ENCODE measurements at places on chromosomes 7 and 10.

DNA sequence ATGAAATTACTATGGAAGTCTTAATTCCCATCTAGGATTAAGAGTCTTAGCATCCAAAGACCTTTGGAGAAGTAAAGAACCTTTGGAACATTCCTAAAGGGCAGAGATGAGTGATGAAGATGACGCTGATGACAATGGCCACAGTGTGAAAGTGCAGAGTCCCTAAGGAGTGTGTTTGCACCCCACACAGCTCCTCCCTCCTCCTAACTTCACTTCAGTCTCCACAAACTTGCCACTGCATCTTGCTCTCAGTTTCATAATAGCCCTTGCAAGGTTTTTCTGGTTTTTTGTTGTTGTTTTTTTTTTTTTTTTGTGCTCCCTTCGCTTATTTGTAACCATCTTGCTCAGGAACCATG lies 117.5 kb upstream of the ANLN start:
- no peak for DNase-seq

DNA sequence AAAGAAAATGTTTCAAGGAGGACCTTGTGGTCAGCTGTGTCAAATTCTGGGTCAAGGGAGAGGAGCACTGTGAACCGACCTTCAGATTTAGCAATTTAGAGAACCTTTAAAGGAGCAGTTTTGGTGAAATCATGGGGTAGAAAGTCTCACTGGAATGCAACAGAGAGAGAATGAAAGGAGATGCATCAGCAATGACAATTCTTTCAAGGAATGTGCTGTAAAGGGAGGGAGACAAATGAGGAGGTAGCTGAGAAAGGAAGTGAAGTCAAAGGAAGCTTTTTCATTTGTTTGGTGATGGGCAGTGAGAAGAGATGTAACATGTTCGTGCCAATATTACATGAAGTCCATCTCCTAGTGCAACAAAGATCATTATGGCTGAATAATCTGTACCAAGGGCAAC lies 166.0 kb downstream of the TSPAN12 start:
- no peak for DNase-seq

GRCh38 chr10:129784291-129784690 lies 179.8 kb downstream of the EBF3 start:
- DNase-seq: no peak

- DNase-seq: no peak
These were observed 463.2 kb upstream of the GALNT17 start for GRCh38 chr7:70668606-70669358.

GRCh38 chr7:40621592-40621998 lies 486.8 kb downstream of the SUGCT start:
- no peak for DNase-seq

GRCh38 chr10:12181065-12181775 lies 14.5 kb downstream of the NUDT5 start:
- no peak for DNase-seq

DNA sequence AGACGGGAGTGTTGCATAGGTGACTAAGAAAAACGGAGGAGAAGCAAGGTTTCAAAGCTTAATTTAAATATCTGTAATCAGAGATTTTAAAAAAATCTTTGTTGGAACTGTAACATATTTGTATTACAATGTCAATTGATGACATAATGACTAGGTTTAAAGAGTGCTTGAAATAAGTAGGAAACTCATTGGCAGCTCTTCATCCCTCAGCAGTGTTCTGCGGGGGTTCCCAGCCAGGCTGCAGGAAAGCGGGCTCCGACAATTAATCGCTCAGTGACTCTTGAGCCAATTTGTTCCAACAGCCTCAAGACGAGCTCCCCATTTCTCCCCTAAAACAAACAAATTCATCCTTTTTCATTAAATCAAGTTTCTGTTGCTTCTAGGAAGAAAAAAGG lies 22.6 kb downstream of the CPXM2 start:
- no peak for DNase-seq

- DNase-seq: no peak
These were observed 406.5 kb downstream of the SUGCT start for GRCh38 chr7:40541336-40541735.

- no peak for DNase-seq
These were observed 144.7 kb downstream of the PLCE1 start for GRCh38 chr10:94138391-94138790.

DNA sequence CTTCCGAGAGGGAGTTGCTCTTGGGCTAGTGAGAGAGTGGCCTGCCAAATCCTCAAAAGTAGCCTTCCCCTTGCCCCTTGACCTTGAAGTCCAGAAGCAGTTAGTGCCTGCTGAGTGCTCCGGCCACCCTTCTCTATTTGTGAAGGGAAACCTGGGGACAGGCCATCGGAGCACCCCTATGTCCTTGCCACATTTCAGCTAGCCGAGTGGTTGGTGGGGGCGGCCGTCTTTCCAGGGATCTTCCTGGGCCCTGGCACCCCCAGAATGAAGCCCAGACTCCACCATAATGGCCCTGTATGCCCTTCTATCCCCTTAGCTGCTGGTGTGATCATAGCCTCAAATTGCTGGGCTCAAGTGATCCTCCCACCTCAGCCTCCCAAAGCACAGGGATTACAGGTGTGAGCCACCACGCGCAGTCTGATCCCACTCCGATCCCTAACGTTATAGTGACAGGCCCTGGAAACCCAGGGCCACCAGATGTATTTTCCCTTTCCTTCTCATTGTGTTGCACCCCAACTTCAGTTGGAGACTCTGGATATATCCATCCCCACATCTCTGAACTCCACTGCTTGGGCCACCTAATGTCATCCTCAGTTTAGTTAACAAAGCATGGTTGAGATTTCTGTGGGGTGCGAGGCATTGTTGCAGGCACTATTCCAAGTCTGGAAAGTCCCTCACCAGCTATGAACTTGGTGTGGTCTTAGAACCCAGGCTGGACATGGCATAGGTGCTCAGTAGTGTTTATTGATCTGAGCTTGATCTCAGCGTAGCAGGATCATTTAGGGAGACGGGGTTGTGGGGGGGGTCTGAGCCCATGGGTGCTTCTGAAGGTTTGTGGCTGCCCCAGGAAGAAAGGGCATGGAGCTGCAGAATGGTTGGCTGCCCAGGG lies 1.6 kb downstream of the TSPAN14 start:
- DNase-seq: no peak

DNA sequence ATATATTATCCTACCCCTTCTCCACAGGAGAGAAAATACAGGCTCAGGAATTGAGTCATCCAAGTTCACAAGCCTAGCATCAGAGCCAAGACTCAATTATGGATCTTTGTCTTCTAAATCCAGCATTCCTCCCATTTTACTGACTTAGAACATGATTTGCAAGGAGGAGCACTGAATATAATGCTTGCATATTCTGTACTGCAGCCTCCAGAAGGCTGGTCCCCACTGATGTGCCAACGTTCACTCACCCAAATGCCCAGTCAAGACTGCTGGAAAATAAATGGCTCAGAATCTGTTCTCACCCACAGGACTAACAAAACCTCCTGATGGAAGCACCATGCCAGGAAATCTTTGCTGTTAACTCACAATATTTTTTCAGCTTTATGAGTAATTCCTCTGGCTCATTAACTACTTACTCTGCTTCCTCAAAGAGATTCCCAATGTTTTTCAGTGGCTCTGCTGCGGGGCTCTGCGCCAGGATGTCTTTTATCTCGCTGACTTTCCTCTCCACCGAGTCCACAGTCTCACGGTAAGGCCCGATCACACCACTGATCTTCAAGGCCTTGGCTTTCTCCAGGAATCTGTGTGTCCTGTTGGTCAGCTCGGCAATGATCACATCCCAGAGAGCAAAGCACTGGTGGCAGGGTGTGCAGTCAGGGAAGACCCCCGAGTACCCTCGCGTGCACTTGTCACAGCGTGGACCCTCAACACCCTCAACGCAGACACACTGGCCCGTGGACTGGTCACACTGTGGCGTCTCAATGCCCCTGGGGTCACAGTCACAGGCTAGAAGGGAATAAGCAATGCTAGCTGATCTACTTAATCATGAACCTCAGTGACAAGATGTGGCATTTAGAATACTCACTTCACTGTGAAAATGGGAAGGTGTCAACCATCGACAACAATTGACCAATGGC lies 48.8 kb downstream of the DLD start:
- no peak for DNase-seq

GRCh38 chr10:6135039-6135438 lies 46.2 kb downstream of the RBM17 start:
- no peak for DNase-seq

DNA sequence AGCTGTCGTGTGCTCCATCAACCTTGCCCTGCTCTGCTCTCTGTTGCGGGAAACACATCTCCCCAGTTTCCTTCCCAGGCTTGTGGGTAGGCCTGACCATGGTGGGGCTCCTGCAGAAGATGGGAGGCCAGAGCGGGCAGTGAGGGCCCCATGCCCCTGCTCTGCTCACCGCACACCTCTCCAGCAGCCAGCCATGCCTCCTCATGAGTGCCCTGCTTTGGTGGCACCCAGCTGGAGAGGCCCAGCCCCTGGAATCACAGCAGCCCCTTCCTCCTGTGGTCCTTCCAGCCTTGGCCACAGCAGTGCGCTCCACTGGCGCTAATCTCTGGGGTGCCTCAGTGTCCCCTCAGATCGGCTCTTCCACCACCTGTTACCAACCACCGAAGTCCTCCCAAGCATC lies 4.2 kb upstream of the OPN4 start:
- no peak for DNase-seq

GRCh38 chr7:157549612-157550299 lies 213.0 kb downstream of the DNAJB6 start:
- DNase-seq: no peak

GRCh38 chr7:3267966-3268690 lies 32.9 kb upstream of the SDK1 start:
- peak; percentile 31 for DNase-seq

DNA sequence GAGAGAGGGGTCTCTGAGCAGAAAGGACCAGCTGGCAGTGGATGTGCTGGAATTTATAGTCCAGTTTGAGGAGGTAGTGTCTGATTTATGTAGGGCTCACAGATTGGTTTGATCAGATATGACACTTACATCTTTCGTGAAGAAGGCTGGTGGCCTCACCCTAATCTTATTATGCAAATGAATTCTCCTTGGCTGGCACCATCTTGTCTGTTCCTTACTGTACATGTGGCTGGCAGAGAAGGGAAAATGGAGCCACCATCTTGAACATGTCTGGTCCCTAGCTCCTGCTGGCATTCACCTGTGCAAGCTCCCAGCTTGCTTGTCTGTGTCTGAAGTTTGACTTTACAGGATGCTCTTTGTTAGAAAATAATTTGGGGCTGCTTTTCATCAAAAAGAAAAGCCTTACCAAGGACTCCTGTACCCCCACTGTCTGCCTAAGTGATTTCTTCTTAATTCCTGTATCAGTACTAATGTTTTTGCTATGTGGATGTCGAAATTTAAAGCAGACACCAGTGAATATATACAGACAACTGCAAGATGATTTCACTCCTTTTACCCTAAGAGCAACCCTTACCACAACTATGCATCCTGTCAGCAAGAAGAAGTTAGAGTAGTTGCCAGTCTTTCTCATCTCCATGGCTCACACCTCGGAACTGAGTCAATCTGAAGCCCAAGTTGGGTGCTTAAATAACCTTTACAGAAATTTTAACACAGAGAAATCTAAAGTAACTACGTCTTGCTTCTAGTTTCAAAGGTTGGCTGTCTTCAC lies 322.0 kb upstream of the SEMA3D start:
- DNase-seq: no peak

DNA sequence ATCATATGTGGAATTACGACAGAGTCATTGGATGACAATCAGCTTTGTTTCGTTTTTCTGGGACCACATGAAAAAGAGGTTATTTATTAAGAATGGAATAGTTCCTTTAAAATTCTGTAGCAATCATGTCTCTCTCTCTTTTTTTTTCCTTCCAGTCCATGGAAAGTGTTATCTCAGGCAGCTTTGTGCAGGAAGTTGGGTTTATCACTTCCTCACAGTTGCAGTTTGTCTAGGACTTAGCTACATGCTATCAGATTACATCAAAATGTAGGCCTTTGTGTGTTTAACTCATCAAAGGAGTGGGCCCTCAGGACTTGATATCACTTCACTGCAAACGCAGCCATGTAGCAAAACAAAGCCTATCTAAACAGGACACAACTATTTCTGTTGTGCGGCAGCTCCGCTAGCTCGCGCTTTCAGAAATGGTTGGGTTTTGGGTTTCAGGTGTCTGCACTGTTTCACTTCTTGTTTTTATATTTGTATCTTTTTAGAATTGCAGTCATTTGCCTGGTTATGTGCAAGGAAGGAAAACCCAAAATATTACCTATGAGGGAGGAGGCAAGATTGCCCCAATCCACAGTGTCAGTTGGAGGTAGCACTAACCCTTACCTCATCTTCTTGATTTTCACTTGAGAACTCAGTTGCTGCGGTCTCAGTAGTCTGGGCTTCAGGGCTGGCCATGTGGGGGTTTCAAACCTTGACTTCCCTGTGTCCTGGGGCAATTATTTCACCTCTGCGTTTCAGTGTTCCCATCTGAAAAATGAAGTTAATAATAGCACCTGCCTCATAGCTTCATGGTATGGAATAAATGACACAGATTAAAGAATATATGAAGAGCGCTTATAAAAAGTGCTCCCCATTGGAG lies 66.7 kb downstream of the HHEX start:
- DNase-seq: no peak

GRCh38 chr7:110943701-110944345 lies 147.1 kb upstream of the LRRN3 start:
- no peak for DNase-seq

GRCh38 chr10:124989526-124989925 lies 47.6 kb downstream of the ZRANB1 start:
- no peak for DNase-seq

DNA sequence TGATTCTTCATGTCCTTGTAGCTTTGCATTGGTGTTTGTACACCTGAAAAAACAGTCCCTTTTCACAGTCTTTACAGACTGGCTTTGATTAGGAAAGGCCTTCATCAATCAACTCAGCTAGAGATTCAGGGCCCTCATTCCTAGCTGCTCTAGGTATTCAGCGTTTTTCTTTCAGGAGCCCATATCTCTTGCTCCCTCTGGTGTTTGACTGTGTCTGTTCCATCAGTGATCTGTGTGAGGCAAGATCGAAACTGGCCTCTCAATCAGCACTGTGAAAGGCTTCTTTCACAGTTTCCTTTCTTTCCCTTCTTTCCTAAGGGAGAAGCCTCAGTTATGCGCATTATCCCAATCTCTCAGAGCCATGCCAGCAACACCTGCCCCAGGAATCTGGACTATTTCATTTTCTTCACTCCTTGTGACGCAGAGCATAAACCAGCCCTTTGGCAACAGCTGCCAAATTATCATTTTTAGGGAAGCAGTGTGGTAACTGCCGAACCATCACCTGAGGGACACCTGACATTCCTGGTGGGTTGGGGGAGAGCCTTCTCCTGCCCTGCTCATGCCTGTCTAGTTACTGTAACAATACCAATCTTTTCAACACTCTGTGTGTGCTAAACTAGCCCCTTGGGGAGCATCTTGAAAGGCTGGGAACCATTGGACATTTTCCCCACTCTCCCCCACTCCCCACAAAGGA lies 75.7 kb upstream of the CCDC71L start:
- DNase-seq: no peak
